Stimulated activated CD8-positive, alpha-beta memory T cell treated with anti-CD3 and anti-CD28 coated beads, Interleukin-15, amount 100 ng/mL, for 1 hour (primary cell): ENCODE measurements at places on chromosomes 12 and 14.

DNA sequence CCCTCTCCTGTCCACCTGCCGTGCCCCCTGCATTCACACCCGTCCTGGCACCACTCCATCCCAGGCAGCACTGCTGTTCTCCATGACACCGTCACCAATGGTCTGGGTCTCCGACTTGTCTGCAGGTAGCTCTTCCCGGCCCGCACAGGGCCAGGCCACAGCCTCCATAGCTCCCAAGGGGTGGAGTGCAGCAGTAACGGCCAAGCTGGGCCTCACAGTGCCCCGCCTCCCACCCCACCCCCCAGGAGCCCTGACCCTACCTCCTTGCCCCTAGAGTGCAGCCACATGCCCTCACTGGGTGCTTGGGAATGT lies 12.9 kb downstream of the FBRSL1 start:
- DNase-seq = no peak

- DNase-seq = no peak
Observed at GRCh38 chr12:1469070-1469469, 125.3 kb downstream of the FBXL14 start.

GRCh38 chr12:117091758-117092510 lies 7.3 kb downstream of the TESC start:
- DNase-seq = no peak

GRCh38 chr12:118038137-118038536 lies 21.6 kb downstream of the RFC5 start:
- DNase-seq = no peak

- DNase-seq = no peak
Observed at GRCh38 chr12:71236133-71236660, 78.4 kb upstream of the TSPAN8 start.

DNA sequence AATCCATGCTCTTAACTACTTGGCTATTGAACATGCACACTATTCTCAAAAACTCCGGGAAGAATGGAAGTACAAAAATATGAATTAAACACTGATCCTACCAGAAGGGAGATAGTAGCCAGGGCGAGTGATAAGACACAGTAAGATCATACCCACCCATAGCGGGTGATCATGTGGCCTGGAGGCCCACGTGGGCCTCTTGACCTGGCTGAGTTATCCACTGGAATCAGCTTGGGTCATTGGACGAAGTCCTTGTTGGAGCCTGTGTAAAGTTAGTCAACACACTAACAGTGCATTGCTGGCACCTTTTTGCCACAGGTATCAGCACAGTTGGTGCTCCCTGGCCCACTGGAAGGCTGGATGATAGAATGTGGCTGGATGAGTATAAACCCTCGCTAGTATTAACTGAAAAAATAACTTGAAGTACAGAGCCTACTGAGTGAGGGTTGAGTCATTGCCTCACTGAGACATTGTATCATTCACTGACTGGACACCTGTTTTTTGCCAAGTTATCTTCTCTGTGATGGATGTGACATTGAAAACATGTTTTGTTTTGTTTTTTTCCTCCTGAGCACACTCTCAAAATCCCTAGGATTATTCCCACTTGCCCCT lies 149.2 kb upstream of the FUT8 start:
- no peak for DNase-seq

GRCh38 chr14:90616313-90616712 lies 199.9 kb downstream of the TTC7B start:
- no peak for DNase-seq
